ENCODE measurements at places on chromosomes 1 and 21.

GRCh38 chr1:41571041-41571440 lies 86.6 kb upstream of the EDN2 start:
- no peak for DNase-seq

- DNase-seq, result no peak
These were observed 655 bp downstream of the COL6A1 start for GRCh38 chr21:45982092-45982757.

GRCh38 chr1:231750296-231750695 lies 123.7 kb downstream of the DISC1 start:
- DNase-seq, result no peak

DNA sequence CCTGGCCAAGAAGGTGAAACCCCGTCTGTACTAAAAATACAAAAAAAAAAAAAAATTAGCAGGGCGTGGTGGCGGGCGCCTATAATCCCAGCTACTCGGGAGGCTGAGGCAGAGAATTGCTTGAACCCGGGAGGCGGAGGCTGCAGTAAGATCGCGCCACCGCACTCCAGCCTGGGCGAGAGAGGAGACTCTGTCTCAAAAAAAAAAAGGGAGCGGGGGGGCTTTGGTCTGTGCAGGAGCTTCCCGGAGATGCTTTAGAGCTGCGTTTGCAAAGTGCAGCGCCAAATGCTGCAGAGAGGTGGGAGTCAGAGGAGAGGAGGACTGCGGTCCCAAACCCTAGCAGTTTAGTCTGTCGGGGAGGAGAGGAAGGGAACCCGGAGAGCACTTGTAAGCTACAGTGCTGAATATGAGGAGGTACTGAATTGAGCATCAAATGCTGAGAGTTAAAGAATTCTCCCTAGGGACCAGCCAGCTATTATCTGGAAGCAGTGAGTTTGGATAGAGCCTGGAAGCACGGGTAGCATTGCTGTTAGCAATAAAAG lies 569 bp downstream of the FALEC start:
- DNase-seq, result no peak

DNA sequence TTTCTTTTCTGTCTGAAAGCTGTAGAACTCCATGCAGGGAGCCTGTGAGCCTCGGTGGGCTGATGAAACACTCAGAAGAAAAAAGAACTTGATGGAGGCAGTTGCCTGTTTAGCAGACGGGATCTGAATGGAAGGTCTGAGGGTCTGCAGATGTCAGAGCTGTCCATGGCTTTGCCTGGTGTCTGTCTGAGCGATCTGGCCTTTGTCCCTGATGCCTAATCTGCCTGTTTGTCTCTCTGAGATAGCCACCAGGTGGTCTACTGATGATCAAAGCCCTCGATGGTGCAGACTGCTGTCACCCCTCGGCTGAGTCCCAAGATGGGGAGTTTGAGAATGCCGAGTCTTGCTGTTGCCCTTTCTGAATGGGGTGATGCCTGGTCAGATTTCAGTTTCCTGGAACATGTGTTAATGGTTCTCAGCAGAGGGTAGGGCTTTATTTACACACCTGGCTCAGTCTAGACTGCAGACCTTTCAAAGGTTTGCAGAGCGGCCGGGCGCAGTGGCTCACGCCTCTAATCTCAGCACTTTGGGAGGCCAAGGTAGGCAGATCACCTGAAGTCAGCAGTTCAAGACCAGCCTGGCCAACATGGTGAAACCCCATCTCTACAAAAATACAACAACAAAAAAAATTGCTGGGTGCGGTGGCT lies 90.4 kb downstream of the KIF26B start:
- DNase-seq, result no peak

GRCh38 chr1:206555473-206555935 lies 48.2 kb downstream of the RASSF5 start:
- no peak for DNase-seq

DNA sequence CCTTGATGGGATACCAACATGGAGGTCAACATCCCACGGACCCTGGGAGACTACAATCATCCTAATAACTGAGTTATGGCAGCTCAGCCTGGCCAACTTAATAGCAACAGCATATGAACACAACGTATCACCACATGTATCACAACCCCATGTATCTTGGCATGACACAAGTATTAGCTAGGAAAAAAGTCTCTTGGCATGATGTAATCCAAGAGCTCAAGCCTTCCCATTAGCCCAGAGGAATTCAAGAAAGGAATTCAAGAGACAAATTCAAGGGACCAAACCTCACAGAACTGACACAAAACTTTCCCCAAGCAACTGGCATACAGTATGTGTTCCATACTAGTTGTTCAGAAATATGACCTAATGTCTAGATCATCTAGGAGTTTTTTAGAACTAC lies 100.9 kb upstream of the HMGB4 start:
- no peak for DNase-seq

GRCh38 chr21:31537872-31538576 lies 121.5 kb upstream of the SOD1 start:
- DNase-seq, result no peak

DNA sequence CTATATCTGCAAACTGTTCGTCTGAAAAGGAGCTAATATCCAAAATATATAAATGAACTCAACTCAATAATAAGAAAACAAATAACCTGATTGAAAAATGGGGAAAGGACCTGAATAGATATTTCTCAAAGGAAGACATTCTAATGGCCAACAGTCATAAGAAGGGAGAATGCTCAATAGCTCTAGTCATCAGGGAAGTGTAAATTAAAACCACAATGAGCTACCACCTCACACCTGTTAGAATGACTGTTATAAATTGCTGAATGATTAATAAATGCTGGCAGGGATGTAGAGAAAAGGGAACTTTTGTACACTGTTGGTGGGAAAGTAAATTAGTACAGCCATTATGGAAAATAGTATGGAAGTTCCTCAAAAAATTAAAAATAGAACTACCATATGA lies 21.2 kb upstream of the C1orf115 start:
- no peak for DNase-seq

- no peak for DNase-seq
These were observed 73.3 kb downstream of the MDM4 start for GRCh38 chr1:204589409-204590038.

DNA sequence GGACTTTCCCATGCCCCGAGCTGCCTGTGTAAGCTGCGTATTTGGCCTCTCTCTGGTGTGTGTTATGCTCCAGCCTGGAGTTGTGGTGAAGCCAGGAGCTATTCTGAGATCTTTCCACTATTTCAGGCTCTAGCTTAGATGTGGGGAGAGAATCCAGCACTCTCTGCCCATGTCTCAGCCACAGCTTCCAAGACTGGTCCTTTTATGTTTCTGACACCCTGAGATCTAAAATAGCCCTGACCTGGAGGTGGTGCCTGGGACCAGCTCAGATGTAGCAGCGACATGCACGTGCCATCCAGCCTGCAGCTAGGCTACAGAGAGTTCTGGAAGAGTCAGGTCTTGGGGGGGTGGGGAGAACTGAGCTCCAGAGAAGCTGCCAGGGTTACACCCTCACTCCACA lies 76.5 kb downstream of the TENT5C start:
- no peak for DNase-seq

DNA sequence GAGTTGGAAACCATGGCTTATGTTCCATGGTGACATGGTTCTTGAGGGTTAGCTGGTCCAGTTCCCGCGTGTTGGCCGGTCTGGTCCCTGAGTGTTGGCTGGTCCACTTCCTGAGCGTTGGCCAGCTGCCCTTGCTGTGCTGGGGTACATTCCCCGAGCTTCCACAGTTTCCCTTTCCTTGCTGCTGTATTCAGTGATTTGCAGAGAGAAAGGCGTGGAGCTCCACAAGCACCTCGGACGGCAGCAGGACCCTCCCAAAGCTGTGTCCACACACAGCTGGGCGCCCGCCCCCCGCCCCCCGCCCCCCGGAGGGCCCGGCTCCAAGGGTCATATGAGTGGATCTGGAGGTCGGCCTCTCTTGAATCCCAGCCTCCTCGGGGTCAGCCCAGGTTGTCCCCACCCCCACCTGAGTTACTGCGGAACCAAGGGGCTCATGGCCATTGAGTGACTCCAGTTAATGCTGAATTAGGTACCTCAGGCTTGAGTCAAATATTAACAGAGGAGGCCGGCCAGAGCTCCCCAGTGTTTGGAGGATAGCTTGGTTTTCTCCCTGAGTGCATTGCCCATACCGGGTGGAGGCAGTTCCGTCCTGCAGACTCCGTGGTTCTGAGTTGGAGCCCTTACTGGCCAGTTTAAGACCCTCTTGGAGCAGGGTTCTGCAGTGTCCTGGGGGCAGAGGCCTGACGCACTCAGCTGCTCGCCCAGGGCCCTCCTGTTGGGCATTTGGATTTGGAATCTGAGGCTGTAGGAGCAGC lies 18.4 kb downstream of the COL18A1 start:
- DNase-seq, result no peak

- DNase-seq, result no peak
These were observed 118.6 kb downstream of the AKT3 start for GRCh38 chr1:243731301-243731891.

DNA sequence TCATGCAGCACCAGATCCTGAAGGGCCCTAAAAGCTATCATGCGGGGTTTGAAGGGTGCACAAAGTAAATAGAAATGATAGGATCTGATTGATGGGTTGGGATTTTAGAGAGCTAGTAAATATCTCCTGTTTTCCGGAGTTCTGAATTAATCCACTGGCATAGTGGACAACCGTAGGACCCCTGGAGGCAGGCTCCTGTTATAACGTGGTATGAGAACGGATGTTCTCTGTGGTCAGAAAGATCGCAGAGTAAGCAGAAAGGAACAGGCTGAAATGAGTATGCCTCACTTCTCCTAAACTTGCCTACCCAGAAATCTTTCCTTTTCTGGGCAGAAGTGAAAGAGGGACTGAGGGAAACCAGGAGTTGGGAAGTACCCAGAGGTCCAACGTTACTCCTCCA lies 470.8 kb downstream of the AJAP1 start:
- no peak for DNase-seq

DNA sequence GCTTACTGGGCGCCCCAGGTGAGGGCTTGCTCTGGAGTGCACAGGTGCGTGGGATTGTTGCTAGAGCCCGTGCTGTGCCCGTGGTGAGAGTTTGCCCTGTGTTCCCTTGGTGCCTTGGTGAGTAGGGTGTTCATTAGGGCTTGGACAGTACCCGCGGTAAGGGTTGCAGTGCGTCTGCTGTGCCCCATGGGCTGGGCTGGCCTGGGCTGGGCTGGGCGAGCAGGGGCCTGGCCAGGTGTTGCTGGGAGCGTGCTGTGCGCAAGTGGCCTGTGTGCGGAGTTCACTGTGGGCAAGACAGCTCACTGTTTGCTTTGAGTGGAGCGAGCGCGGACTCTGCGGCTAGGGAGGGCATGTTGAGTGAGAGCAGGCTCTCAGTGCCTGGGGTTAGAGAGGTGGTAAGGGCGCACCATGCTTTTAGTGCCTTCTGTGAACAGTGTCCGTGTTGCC lies 725 bp downstream of the CR1L start:
- no peak for DNase-seq

GRCh38 chr21:36647279-36648093 lies 51.4 kb upstream of the SIM2 start:
- DNase-seq, result peak; percentile 26

DNA sequence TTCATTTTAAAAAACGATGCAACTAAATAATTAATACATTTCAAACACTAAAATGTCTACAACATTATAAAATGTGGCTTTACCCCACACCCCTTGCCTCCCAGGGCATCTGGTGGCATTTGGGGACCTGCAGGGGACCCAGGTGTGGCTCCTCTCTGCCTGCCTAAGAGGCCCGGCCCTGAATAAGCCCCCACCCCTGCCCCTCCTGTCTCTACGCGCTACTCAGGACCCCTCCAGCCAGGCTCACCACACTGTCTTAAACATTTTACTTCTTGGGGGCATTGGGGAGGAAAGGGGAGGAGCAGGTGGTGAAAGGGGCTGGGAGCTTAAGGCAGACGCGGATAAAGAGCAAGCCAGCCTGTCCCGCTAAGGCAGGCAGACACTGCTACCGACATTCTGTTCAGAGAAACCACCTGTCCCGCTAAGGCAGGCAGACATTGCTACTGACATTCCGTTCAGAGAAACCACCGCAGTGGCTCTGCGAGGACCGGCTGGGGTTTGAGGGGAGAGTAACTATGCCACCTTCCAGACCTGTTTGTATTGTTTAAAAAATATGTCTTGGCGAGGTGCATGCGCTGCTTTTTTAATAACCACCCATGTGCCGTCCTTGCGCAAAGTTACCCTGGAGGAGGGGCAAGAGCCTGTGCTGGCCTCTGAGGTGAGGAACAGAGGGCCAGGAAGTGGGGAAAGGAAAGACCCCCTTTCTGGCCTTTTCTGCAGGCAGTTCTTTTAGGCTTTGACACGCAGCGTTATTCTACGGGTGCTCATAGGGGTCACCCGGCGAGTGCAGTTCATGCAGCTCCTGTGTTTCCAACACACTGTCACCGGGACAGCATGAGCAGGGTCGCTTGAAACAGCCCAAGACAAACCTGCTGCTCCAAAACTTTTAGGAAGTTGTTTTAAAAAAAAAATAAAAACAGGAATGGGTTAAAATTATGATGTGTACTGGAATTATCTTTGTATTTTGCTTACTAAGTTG lies 51.3 kb upstream of the RIPK4 start:
- no peak for DNase-seq

- no peak for DNase-seq
These were observed 269.4 kb downstream of the PTPRU start for GRCh38 chr1:29505532-29506220.

- no peak for DNase-seq
These were observed 173.0 kb upstream of the UBE2U start for GRCh38 chr1:64030411-64030810.

DNA sequence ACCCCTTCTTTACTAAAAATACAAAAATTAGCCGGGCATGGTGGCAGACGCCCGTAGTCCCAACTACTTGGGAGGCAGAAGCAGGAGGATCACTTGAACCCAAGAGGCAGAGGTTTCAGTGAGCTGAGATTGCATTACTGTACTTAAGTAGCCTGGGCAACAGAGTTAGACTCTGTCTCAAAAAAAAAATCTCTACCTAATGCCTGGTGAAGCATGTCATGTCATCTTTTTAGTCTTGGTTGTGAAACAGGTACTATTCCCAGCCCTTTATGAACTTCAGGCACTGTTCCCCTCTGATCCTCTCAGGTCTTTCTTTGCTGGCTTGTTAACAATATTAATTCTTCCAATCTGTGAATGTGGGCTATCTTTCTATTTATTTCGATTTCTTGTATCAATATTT lies 22.1 kb downstream of the PRRC2C start:
- no peak for DNase-seq

DNA sequence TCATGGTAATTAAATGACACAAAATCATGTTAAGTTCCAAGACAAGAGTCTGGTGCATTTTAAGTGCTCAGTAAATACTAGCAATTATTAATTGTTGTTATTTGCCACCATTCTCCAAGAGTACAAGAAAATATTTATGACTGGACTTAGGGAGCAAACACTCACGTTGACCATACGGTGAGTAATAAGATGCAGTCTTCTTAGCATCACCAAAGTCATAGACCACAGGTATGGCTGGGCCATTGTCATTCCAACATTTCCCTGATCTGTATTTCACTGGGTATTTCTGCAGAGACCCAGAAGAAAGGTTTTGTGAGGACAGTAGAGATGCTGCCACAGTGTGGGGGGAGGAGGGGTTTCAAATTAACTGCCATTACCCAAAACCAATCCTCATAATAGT lies 4.7 kb downstream of the ITLN2 start:
- DNase-seq, result no peak

- no peak for DNase-seq
These were observed 3.2 kb downstream of the DMRTA2 start for GRCh38 chr1:50419907-50420677.
